Lower lobe of right lung (tissue), 2 donors: ENCODE measurements at places on chromosomes 1 and 21. TPM values are rescaled to one million over a fixed set of nuclear protein-coding genes. Genes with fewer than 3 reads are reported as not detected.

DNA sequence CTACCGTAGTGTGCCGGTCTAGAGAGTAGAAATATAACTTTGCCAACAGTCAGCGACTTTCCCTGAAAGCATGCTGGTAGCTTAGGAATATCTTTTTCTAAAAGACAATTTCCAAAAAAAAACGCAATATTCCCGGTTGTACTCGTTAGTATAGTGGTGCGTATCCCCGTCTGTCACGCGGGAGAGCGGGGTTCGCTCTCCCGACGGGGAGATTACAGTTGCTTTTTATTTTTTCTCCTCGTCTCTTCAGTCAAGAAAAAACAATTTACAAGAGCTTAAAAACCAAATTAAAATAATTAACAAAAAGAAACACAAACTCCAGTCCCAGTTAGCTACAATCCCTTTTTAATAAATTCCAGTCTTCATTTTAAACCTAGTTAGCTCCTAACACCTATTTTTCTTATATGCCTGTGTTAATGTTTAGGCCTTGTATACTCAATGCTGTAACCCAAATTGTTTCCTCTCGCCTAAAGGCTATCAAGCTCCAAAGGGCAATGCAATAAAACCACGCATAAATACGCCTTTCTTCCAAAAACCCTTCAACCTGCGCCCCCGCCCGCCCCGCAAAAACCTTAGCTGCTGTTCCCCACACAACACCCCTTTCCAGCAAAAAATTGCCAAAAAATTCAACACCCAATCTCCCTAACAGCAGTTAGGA, 7.8 kb downstream of the HSPA6 start:
- no peak for DNase-seq

DNA sequence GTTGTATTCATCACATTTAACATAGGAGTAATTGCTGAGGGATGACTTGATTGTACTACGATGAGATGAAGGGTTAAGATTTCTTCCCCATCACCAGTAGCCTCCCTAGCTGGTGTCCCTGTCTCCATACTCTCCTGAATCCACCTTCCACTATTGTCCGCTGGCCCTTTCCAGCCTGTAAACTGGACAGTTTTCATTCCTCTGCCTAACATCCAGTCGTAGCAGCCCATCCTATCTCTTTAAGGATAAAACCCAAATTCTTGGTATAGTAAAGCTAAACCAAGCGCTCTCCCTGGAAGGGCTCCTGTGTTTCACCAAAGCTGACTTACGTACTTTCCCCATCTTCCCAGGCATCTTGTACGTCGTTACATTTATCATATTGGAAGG, 670 bp downstream of the COX20 start:
- DNase-seq, result no peak

- DNase-seq, result no peak
These were observed 10.6 kb downstream of the MROH7 start for GRCh38 chr1:54652168-54652567.

- DNase-seq, result no peak
These were observed 36.0 kb downstream of the EBNA1BP2 start for GRCh38 chr1:43135857-43136781.

DNA sequence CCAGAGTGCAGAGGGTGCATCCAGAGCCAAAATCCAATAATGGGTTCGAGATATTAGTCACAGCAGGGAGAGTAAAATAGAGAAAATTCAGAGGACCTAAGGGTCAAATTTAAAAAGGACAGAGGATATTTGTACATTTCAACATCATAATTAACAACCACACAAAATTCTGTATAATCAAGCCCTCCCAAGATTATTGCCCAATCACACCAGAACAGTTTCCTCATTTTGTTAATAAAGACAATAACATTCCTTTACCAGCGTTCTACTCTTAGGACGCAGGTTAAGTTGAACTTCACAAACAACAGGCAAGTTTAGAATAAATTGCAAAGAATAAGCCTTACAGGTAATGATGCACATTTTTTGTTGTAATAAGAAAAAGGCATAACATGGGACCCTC, 462.8 kb downstream of the PTPRC start:
- DNase-seq, result no peak

- DNase-seq, result no peak
These were observed 95.9 kb downstream of the PTPRU start for GRCh38 chr1:29332204-29332603.

DNA sequence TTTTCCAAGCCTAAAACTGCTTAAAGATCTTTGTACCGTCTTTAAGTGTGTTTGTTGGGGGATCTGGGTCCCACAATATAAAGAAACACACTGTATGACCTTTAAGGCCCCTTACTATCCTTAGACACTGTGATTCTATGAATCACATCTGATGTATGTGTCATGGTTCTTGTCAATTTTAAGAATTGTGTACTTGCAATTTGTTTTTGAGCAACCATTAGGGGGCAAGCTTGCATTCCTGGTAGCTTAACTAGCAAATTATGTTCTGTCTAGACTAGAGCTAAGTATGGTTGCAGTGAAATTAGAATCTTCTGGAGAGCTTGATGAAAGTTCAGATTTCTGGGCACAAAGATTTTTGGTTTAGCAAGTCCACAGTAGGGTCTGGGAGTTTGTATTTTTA, 219.5 kb downstream of the TPR start:
- no peak for DNase-seq

GRCh38 chr1:205615789-205616188, 16.0 kb downstream of the ELK4 start:
- no peak for DNase-seq

DNA sequence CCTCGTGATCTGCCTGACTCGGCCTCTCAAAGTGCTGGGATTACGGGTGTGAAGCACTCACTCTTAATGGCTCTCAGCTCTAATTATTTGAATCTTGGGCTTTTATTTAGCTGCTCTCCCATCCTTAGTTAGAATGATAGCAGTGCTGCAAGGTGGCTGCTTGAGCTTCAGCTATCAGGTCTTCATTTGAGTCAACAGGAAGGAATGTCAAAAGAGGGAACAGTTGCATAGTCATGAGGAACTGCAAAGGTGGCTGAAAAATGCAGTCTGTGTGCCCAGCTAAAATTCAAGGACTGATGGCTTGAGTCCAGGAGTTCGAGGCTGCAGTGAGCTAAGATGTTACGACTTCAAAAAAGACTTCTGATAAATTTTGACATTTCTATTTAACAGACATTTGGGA, 55.6 kb downstream of the UCK2 start:
- no peak for DNase-seq

- DNase-seq, result no peak
These were observed 1748.4 kb downstream of the MRPL39 start for GRCh38 chr21:23858878-23859277.

DNA sequence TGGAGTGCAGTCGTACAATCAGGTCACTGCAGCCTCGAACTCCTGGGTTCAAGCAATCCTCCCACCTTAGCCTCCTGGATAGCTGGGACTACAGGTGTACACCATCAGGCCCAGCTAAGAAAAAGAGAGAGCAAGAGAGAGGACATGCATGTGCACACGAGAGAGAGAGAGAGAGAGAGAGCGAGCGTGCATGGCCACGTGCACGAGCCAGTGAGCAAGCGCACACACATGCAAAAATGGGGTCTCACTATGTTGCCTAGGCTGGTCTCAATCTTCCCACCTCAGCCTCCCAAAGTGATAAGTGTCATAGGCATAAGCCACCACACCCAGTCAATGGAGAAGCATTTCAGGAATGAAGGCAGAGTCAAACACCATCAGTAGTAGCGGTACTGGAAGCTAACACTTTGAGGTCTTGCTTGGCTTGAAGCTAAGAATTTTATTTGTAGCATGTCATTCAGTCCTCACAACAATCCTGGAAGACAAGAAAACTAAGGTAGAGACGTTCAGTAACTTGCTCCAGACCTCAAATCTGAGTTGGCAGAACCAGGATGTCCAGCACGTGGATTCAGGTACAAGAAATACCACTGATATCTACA, 14.5 kb downstream of the GNB1 start:
- no peak for DNase-seq

DNA sequence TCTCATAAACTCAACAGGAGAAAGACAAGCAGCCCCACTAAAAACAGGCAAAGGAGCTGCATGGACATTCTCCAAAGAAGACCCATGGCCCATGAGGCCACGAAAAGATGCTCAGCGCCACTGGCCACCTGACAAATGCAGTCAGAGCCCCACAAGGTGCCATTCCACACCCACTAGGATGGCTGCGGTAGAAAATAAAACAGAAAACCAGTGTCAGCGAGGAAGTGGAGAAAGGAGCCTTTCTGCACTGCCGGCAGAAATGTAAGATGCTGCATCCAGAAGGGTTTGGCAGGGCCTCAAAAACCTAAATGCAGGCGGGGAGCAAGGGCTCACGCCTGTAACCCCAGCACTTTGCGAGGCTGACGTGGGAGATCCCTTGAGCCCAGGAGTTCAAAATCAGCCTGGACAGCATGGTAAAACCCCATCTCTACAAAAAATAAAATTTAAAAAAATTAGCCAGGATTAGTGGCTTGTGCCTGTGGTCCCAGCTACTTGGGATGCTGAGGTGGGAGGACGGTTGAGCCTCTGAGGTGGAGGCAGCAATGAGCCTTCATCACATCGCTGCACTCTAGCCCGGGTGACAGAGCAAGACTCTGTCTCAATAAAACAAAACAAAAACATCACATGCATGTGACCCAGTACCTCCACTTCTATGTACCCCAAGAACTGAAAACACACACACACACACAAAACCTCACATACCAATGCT, 4.2 kb downstream of the WNT9A start:
- no peak for DNase-seq

DNA sequence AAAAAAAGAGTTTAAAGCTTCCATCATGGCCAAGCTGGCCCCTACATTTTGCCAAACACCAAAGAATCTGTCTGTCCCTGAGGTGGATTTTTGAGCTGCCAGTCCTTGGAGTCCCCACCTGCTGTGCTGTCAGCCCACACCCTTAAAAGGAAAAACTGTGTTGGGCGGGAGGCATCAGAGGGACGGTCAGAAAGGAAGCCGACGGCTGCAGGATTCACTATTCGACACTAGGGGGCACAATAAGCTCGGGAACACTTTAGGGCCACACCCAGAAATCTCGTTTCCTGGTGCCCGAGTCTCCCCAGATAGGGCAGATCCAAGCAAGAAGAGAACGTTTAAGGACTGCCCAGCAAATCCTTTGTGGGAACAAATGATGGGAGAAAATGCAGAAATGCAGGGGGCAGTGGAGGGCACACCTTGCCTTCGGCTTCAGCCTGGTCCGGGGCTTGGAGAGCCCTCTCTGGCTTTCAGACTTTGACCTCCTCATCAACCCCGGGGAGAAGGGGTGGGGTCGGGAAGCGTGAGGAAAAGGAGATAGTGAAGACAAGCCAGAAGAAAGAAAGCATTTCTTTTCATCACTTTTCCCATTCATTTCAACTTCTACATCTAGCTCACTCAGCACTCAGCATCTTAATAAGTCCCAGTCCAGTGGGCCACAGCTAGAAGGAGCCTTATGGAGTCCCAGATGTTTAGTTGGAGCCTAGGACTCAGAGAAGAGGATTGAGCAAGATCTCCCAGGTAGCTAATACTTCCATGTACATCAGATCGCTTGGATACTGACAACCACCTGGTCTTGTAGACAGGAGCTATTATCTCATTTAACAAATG, 5.0 kb upstream of the CTTNBP2NL start:
- peak; percentile 87 for DNase-seq

- DNase-seq, result no peak
These were observed 13.2 kb upstream of the COL6A2 start for GRCh38 chr21:46084709-46085108.

DNA sequence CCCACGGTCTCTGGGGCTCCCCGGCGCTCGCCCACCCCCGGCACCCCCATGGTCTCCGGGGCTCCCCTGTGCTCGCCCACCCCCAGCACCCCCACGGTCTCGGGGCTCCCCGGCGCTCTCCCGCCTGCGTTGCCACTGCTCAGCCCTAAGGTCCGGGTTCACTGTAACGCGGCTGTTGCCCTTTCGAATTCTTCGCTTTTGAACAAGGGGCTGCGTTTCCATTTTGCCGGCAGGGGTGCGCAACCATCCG, 5.2 kb upstream of the FTCD start:
- DNase-seq, result no peak

F5 gene
- 4.2 TPM for total RNA-seq

EVI5 gene
- total RNA-seq, result 48.5 TPM

LAPTM5 gene
- total RNA-seq, result 544 TPM

FAM3B gene
- total RNA-seq, result 4.8 TPM
